ENCODE measurements at places on chromosomes 7 and 10.

DNA sequence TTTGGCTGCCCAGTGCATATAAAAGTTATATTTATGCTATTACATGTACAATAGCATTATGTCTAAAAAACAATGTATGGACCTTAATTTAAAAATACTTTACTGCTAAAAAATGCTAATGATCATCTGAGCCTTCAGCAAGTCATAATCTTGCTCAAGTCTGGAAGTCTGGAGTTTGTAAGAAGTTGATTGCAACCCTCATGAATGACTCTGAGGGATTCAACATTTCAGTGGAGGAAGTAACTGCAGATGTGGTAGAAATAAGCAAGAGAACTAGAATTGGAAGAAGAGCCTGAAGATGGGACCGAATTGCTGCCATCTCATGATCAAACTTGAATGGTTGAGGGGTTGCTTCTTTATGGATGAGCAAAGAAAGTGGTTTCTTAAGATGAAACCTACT lies 13.0 kb upstream of the ADAMTS14 start:
- DNase-seq: no peak

GRCh38 chr7:131859147-131859821 lies 302.9 kb upstream of the PODXL start:
- DNase-seq: no peak

GRCh38 chr10:8361510-8361844 lies 307.0 kb downstream of the GATA3 start:
- no peak for DNase-seq

- no peak for DNase-seq
Observed at GRCh38 chr10:24617771-24618396, 105.8 kb downstream of the ARHGAP21 start.

DNA sequence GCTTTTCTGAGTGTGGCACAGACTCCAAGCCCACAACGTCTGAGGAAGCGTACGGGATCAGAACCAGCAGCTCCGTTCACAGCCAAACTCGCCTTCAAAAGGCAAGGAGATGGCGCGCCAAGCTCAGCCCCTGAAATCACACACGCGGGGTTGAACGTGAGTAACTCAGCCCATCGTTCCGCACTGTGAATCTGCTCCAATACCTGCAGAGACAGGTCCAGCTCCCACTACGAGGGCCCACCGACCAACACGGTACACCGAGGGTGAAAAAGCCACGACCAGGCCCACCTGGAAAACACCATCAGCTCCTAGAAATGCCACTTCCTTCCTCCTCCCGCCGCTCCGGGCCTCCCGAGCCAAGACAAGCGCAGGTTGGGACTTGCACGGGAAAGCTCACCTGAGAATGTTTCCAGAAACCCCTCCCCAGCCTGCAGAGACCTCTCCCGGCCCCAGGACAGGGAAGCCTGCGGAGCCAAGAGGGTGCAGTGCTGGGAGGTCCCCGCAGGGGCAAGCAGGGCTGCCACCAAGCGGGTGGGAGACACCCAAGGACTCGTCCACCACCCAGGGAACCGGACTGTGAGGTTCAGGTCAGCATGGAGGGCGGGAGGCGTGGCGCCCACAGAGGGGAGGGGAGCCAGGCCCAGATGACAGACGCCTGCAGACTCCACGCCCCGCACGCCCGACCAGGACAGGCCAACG lies 93.9 kb upstream of the PDGFA start:
- no peak for DNase-seq

DNA sequence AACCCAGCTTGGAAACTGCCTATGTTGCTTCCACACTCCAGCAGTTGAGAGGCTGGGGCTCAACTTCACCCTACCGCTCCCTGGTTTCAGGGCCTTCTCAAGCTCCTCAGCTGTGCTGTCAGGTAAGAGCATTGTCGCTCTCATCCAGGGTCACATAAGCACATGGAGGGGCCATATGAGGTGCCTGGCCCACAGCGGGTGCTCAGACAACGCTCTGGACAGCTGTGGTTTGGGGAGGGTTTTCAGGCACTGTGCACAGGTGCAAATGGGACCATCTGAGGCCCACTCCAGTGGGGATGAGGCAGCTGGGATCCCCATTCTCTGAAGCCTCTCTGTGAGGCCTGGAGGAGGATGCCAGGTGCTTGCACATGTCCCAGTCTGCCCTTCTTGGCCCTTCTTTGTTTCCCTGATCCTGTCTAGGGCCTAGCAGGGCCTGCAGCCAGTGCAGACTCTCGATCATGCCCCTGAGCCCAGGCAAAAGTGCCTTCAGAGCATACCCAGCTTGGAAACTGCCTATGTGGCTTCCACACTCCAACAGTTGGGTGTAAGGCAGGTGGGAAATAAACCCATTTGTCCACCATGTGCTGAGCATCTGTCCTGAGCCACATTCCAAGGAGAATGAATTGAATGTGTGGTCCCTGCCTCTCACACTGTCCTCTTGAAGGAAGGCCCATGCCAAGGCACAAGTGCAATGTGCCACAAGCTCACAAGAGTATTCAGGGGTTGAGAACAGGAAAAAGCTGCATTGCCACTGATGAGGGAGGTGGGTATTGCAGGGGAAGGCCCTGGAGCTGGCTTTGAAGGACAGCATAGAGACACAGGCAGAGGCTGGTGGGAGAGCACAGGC lies 40.3 kb downstream of the VSTM4 start:
- DNase-seq: peak; percentile 55

DNA sequence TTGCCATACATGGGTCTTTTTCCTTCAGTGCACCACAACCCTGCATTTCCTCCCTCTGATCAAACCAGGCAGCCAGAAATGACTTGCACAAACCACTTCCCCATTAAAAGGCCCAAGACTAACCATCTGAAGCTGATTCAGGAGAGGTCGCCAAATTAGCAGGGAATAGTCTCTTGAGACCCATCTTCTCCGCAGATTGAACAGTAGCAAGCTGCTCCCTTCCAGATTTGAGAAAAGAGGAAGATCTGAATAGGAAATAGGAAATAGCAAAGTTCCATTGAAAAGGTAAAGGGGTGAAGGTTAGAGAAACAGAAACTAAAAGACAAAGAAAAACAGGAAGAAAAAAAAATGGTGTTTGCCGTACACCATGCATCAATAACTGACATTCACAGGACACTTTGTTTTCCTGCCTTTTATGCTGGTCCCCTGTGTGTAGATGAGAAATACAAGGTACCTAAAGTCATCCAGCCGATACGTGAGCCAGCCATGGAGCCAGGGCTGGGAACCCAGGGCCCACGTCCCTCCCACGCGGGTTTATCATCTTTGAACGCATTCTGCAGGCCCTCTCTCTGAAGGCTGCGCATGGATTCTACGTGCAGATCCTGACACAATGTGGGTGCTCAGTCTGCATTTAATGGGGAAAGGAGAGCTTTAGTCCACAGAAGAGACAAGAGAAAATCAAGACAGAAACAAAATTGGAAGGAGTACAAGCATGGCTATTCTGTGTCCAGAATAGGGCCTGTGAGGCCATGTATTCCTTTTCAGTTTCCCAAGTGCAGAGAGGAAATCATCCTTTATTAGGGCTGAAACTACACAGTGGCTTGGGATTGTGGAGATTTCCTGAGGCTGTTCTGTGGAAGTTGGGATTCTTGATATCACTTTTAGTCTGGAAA lies 268.4 kb upstream of the NPVF start:
- no peak for DNase-seq

DNA sequence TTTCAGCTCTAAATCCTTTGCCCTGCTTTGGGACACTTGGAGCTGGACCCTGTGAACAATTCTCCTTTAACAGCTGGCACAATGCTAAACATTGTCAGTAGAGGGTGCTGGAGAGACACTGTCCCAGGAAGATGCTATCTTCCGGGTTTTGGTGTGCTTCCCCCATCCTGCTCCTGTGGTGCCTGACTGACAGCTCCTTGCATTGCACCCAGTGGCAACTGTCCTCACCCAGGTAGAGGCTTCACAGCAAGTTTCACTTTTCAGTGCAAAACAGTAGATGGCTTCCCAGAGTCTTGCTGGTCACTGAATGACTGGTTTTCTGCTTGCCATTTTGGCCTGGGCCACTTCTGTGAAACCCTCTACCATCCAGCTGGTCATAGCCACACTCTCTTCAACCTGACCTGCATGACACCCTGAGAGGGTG lies 77.3 kb downstream of the CDC14C start:
- DNase-seq: no peak

GRCh38 chr10:79328737-79329504 lies 18.3 kb upstream of the PPIF start:
- DNase-seq: no peak

- no peak for DNase-seq
Observed at GRCh38 chr7:936386-937054, 18.0 kb downstream of the ADAP1 start.

DNA sequence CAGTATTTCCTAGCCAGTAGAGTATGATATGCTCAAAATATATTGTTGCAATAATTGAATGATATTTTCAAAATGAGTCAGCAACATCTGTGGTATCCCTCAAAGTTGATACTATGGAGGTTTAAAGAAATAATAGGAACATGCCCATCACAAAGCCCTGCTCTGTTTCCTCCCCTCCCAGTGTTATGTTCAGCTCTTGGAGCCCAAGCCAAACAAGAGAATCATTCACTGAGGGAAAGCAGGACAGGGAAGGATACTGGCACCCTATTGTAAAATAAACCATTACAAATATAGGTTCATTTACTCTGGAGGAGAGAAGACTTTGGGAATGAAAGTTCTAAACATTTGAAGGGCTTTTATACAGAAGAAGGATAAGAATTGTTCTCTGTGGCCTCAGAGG lies 37.6 kb downstream of the SORCS3 start:
- no peak for DNase-seq

DNA sequence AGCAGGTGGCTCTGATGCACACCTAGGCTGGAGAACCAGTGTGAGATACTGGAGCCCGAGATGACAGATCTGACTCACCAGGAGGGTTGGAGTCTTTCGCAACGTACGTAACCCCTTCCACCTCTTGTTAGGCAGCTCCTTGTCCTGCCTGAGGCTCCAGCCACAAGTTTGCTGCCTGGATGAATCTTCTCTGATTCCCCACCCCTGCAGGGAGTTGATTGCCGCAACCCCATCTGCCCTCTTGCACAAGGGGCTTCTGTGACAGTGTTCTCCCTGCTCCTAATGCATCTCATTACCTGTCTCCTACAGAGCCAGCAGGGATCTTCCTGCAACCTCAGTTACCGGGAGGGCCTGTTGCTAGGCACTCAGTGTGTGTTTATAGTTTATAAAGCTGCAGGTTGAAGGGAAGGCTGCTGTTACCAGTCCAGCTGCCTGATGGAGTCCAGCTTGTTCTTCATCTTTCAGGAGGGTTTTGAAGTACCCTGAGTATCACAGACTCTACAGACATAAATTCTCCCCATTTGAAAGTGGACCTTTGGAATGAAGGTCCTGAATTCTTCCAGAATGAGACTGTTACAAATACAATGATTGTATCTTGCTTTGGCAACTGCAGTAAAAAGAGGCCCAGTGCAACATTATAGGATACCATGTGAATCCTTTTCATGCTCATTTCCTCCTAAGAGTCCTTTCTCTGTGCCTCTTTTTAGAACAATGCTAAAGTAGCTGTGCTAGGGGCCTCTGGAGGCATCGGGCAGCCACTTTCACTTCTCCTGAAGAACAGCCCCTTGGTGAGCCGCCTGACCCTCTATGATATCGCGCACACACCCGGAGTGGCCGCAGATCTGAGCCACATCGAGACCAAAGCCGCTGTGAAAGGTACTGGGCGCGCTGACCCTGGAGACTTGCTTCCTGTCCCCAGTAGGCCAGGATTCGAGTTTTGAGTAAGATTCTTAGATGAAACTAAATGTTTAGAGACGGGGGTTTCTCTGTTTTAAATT lies 6.5 kb downstream of the MDH2 start:
- DNase-seq: no peak

GRCh38 chr10:21495002-21495751 lies 30.3 kb downstream of the SKIDA1 start:
- no peak for DNase-seq

DNA sequence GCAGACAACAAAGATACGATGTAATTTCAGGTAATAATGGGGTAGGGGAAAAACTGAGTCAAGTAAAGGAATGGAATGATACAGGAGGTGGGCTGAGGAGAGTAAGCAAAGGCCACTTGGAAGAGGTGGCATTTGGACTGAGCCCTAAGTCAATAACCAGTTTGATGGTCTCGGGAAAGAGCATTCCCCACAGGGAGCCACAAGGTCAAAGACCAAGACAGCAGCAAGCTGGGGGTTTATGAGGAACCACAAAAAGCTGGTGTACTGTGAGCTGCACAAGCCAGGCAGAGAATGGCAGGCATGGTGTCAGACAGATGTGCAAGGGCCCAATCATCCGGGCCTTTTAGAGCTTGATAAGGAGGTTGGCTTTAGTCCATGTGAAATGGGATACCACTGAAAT lies 98.7 kb downstream of the NOC3L start:
- no peak for DNase-seq

DNA sequence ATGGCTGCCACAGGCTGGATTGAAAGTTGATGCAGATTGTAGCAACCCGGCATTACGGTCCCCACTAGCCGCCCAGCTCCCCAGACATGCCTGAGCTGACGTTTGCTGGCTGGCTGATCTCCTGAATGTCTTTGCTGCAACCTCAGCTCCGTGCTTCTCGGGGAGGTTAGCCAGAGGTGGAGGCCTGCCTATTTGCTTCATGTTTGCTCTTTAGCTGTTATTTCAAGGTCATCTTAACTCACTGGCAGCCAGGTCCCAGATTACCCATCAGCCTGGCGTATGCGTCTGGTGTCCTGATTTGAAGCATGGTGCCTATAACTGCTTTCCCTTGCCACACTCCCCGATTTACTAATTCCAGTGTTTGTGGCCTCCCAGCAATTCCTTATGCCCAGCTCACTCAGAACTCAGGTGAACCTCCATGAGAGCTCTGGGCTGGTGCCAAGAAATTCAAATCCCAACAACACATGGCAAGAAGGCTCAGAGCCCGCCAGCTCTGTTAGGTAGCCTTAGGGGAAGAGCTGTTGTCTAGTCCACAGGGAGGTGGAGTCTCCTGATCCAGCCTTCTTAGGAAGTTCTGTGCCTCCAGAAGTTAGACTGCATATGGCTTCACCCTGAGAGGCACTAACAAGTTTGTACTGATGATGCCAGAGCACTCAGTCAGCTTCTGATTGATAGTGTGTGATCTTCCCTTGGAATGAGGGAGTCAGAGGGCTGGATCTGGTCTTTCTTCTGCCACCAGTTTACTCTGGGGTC lies 69.7 kb upstream of the EXOC4 start:
- no peak for DNase-seq

- DNase-seq: peak; percentile 30
Observed at GRCh38 chr10:48469516-48470020, 135.3 kb downstream of the ARHGAP22 start.

GRCh38 chr7:70599446-70600190 lies 532.3 kb upstream of the GALNT17 start:
- DNase-seq: no peak

- no peak for DNase-seq
Observed at GRCh38 chr10:97676770-97677581, 10.1 kb downstream of the AVPI1 start.

- no peak for DNase-seq
Observed at GRCh38 chr7:55250313-55250712, 114.8 kb upstream of the LANCL2 start.

GRCh38 chr7:141231018-141231792 lies 157.3 kb downstream of the TMEM178B start:
- no peak for DNase-seq

- DNase-seq: no peak
Observed at GRCh38 chr10:86062198-86062550, 304.4 kb downstream of the GRID1 start.

GRCh38 chr7:28389504-28390395 lies 22.6 kb upstream of the CREB5 start:
- no peak for DNase-seq

GRCh38 chr7:1229202-1229947 lies 3.3 kb upstream of the UNCX start:
- DNase-seq: peak; percentile 54

Measured in left forelimb (tissue), 1 donor.